Chondrocyte (in vitro differentiated cells): ENCODE measurements at places on chromosomes 13 and 19.

DNA sequence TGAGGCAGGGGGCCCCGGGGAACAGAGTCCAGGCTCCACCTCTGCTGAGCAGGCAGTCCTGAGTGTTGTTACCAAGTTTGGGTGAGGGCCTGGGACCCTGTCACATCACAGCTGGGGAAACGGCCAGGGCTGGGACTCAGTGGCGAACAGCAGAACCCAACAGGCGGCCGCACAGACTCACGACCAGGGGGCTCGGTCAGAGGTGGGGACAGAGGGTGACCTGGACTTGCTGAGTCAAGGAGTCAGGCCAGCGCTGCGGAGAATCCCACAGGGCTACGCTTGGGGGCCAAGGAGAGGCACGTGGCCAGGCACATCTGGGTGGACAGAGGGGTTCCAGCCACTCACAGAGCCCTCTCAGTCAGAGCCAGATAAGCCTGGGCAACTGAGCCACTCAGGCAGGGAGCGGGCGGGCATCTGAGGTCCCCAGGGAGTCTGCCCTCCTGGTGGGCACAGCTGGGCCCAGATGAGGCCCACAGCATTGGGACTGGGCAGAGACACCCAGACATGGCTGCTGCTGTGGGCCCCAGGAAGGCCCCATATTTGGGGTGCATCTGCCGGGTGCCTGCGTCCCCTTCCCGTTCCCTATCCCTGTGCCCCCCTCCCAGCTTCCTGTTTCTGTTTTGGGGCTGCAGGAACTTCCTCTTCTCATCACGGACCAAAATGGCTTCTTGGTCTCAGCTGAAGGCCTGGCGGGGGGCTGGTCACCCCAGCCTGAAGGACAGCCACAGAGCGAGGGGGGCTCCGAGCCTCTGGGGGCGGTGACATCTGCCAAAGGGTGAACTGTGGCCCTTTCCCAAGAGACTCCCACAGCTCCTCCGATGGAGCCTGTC, 34.0 kb downstream of the CEBPA start:
- H3K36me3 ChIP-seq, result no peaks in the 10 kb centered on the region
- no peak overlapping the region for H3K4me3 ChIP-seq
- peaks cover 2% of the 10 kb centered on the region for H3K27me3 ChIP-seq

DNA sequence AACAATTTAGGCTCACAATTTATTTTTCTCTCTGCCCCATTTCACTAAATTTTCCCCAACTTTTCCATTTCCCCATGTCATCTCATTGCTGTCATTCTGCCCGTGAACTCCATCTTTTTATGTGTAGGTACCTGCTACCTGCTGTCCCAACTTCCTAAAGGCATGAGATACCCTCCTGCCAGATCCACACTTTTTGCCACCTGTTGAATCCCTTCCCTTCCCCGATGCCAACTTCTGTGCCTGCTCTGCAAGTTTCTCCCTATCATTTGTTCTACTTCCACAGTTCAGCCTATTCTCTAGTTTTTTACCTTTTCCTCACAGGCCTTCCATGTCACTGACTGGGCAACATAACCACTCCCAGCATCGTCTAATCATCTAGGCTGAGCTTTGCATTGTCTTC, 607.5 kb upstream of the KLF12 start:
- H3K36me3 ChIP-seq, result no peaks in the 10 kb centered on the region
- no peaks in the 10 kb centered on the region for H3K27me3 ChIP-seq
- H3K4me3 ChIP-seq, result no peak overlapping the region
- peaks cover 14% of the 10 kb centered on the region for H3K4me1 ChIP-seq
- no peak for DNase-seq

- H3K4me3 ChIP-seq, result no peak overlapping the region
- no peaks in the 10 kb centered on the region for H3K36me3 ChIP-seq
Measured at GRCh38 chr19:38547421-38547820, 70.3 kb downstream of the MAP4K1 start.

- no peak for DNase-seq
- no peak overlapping the region for H3K4me3 ChIP-seq
- peak overlapping the region; percentile 99 for H3K27ac ChIP-seq
- H3K4me1 ChIP-seq, result peaks cover 14% of the 10 kb centered on the region
Measured at GRCh38 chr19:46288896-46289588, 7.8 kb upstream of the HIF3A start.

DNA sequence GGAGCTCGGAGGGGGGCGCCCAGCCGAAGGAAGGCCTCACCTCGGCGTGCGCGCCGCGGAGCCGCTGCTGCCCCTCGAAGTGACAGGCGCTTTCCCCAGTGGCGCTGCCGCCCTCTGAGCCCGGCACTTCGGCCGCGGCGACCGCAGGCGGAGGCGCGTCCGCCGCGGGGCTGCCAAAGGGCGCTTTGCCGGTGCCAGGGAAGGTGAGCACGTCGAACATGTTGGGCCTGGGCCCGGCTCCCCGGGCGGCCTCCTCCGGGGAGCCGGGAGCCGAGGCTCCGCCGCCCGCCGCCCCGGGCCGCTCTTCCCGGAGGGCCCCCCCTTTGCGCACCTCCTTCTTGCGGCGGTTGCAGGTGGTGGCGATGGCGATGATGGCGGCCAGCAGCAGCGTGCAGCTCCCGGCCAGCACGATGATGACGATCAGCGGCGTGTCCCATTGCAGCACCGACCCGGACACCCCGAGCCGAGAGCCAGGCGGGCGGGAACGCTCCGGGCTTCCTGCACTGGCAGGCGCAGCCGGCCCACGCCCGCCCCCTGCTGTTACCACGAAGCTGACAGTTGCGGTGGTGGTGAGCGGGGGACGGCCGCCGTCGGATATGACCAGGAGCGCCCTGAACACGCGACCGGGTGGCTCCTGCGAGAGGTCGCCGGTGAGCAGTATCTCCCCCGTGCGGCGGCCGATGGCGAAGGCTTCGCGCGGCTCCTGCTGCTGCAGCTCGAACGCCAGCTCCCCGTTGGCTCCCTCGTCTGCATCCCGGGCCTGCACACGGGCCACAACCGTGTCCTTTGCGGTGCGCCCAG, 2.5 kb downstream of the PCDH8 start:
- peaks cover 12% of the 10 kb centered on the region for H3K4me1 ChIP-seq
- no peak overlapping the region for H3K4me3 ChIP-seq
- peaks cover 4% of the 10 kb centered on the region for H3K36me3 ChIP-seq
- H3K27ac ChIP-seq, result no peak overlapping the region
- H3K27me3 ChIP-seq, result peaks cover 61% of the 10 kb centered on the region
- DNase-seq, result no peak

- H3K27ac ChIP-seq, result no peak within 1 kb of the TSS
- DNase-seq, result no peak
- no peak within 1 kb of the TSS for H3K4me3 ChIP-seq
Measured at GRCh38 chr19:17871878-17872250, at the start of gene SLC5A5. Gene SLC5A5, plus strand, starts transcription at chr19:17871945. Its CDS starts 375 bp downstream, at chr19:17872320.

DNA sequence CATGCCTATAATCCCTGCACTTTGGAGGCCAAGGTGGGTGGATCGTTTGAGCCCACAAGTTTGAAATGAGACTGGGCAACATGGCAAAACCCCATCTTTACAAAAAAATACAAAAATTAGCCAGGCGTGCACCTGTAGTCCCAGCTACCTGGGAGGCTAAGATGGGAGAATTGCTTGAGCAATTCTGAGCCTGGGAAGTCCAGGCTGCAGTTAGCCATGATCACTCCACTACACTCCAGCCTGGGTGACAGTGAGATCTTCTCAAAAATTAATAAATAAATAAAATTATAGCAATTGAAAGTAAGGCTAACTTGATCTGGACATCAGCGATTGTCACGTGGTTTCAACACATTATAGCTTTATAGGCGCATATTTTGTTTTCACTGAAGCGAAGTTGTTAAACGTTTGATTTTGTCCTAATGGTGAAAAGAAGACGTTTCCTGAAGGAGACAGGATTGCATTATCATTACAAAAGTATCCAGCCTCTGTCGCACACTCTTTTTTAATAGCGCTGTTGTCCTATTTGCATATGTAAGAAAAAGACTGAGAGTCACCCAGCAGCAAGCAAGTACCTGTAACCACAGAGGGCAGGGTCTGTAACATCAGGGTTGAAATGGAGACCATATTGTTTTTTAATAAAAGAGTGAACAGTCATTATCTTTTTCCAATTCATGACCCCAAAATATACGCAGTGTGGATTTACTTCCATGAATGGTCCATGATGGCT, 335.7 kb downstream of the DCT start:
- H3K36me3 ChIP-seq, result no peaks in the 10 kb centered on the region
- H3K4me1 ChIP-seq, result peaks cover 14% of the 10 kb centered on the region
- no peak overlapping the region for H3K27ac ChIP-seq
- H3K4me3 ChIP-seq, result no peak overlapping the region
- no peaks in the 10 kb centered on the region for H3K27me3 ChIP-seq
- DNase-seq, result no peak

GRCh38 chr19:29928831-29929230, 13.2 kb upstream of the URI1 start:
- H3K36me3 ChIP-seq, result no peaks in the 10 kb centered on the region
- no peaks in the 10 kb centered on the region for H3K4me1 ChIP-seq
- peaks cover 18% of the 10 kb centered on the region for H3K27me3 ChIP-seq
- H3K27ac ChIP-seq, result no peak overlapping the region

- H3K27me3 ChIP-seq, result no peaks in the 10 kb centered on the region
- peak overlapping the region; percentile 88 for H3K27ac ChIP-seq
- no peak for DNase-seq
- no peaks in the 10 kb centered on the region for H3K36me3 ChIP-seq
- peaks cover 52% of the 10 kb centered on the region for H3K4me1 ChIP-seq
Measured at GRCh38 chr13:80454245-80454644, 113.3 kb upstream of the SPRY2 start.

DNA sequence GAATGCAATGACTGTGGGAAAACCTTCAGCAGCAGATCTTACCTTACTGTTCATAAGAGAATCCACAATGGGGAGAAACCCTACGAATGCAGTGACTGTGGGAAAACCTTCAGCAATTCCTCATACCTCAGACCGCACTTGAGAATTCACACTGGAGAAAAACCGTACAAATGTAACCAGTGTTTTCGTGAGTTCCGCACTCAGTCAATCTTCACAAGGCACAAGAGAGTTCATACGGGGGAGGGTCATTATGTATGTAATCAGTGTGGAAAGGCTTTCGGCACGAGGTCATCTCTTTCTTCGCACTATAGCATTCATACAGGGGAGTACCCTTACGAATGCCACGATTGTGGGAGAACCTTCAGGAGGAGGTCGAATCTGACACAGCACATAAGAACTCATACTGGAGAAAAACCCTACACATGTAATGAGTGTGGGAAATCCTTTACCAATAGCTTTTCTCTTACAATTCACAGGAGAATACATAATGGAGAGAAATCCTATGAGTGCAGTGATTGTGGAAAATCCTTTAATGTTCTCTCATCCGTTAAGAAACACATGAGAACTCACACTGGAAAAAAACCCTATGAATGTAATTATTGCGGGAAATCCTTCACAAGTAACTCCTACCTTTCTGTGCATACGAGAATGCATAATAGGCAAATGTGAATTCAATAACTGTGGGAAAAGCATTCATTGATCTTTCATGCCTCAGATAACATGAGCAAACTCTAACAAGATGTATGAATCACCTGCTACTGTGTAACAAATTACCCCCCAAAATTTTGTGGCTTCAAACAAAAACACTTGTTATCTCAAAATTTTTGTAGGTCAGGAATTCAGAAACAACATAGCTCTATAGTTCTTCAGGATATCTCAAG, 13.8 kb downstream of the ZNF557 start:
- H3K27me3 ChIP-seq, result no peaks in the 10 kb centered on the region
- no peak overlapping the region for H3K4me3 ChIP-seq
- H3K4me1 ChIP-seq, result no peaks in the 10 kb centered on the region
- no peak for DNase-seq
- H3K27ac ChIP-seq, result no peak overlapping the region

DNA sequence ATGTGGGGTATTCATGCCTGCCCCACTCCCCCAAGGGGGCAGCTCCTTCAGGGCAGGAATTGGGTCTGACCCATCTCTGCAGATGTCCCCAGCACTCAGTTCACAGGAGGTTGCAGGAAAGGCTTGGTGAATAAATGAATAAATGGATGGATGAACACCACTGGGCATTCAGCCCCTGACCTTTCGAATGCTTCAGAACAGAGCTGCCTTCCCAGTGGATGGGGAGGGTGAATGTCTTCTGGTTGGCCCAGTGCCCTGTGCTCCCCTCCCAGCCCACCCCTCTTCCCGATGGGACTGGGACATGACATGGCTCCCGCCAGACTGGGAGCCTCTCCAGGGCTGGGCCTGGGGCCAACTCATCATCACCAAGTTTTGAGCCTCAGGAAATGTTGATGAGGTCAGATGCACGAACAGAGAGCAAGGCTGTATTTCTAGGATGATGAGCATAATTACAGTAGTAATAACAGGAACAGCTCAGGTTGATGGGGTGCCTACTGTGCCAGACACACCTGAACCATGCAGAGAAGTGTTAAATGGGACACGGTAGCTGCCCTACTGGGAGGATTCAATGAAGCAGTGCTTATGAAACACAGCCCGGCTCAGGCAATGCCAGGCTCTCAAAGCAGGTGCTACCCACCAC, 25.7 kb downstream of the VRK3 start:
- H3K36me3 ChIP-seq, result peaks cover 33% of the 10 kb centered on the region
- no peak overlapping the region for H3K27ac ChIP-seq
- H3K27me3 ChIP-seq, result no peaks in the 10 kb centered on the region
- no peak overlapping the region for H3K4me3 ChIP-seq

DNA sequence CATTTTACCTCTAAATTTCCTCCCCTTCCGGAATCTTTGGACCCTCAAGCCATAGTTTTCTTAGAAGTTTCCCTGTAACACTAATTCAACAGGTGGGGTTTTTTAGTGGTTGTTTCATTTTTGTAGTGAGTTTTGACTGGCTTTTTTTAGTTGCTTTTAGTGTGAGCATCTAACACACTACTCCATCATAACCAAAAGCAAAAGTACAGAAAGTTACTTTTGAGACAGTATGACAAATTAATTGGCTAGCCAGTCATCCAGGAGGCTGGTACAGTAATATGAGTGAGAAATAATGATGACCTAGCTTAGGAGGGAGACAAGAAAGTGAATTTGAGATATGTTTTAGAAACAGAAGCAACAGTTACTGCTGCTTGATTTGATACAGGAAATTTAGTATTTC, 71.5 kb downstream of the DNAJC15 start:
- no peaks in the 10 kb centered on the region for H3K27me3 ChIP-seq
- H3K27ac ChIP-seq, result no peak overlapping the region
- peaks cover 17% of the 10 kb centered on the region for H3K4me1 ChIP-seq

- DNase-seq, result no peak
- H3K27me3 ChIP-seq, result peaks cover 25% of the 10 kb centered on the region
- H3K36me3 ChIP-seq, result peaks cover 1% of the 10 kb centered on the region
- H3K4me3 ChIP-seq, result no peak overlapping the region
- no peaks in the 10 kb centered on the region for H3K4me1 ChIP-seq
Measured at GRCh38 chr19:7792281-7792680, 29.2 kb downstream of the CLEC4M start.

DNA sequence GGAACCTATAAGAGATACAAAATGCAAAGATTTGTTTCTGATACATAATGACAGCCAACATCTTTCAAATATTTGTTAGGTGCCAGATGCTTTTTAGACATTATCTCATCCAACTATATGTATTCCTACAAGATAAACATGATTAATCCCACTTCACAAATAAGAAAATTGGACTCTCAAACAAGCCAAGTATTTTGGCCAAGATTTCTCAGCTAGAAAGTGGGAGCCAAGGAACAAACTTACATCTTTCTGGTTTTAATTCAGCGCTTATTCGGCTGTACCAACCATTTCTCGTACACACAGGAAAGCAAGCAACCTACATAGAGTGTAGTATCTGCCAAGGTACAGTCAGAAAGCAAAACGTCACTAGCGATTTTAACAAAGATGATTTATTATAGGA, 85.7 kb upstream of the SERP2 start:
- peaks cover 6% of the 10 kb centered on the region for H3K4me1 ChIP-seq
- peaks cover 14% of the 10 kb centered on the region for H3K27me3 ChIP-seq
- H3K36me3 ChIP-seq, result no peaks in the 10 kb centered on the region
- no peak overlapping the region for H3K27ac ChIP-seq
